ENCODE measurements at places on chromosomes 6 and 20. TPM values are rescaled to one million over a fixed set of nuclear protein-coding genes. Genes with fewer than 3 reads are reported as not detected.

DNA sequence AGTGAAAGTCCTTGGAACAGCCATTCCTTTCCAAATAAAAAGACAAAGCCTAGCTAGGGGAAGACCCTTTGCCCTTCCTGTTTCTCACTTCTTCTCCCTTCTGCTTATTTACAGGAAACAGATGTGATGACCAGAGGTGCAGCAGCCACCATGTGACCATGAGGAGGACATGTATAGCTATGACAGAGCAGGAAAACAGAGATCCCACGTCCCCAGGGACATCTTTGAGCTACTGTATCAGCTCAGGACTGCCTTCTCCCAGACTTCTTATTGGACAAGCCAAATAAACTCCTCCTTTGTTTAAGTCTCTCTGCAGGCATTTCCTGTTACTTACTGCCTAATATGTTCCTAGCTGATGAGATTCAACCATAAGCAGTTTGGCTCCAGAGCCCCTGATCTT lies 133.1 kb upstream of the MLN start:
- no peaks in the 10 kb centered on the region for H3K36me3 ChIP-seq
- no peak overlapping the region for H3K4me3 ChIP-seq
- DNase-seq = no peak
- peaks cover 6% of the 10 kb centered on the region for H3K4me1 ChIP-seq
- H3K27me3 ChIP-seq = peaks cover 11% of the 10 kb centered on the region
- H3K27ac ChIP-seq = no peak overlapping the region

DNA sequence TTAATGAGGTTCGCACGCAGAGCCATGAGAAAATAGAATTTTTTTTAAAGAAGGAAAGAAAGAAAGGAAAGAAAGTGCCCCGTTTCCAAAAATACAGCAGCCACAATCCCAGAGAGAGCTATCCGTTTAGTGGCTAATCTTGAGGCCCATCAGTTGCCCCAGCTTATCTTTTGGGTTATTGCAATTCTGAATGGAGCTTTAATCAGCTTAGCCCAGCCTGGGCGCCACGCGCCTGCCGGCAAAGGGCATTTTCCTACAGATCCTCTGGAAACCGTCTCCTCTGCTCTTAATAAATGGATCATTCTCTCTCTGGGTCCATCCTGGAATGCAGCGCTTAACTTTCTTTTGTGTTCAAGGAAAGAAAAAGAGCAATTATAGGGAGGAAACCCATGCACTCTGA lies 413.3 kb downstream of the MAFB start:
- H3K4me1 ChIP-seq = no peaks in the 10 kb centered on the region
- H3K36me3 ChIP-seq = no peaks in the 10 kb centered on the region
- H3K27ac ChIP-seq = no peak overlapping the region
- DNase-seq = no peak
- H3K27me3 ChIP-seq = peaks cover 4% of the 10 kb centered on the region

- DNase-seq = no peak
- peaks cover 3% of the 10 kb centered on the region for H3K27me3 ChIP-seq
- H3K4me1 ChIP-seq = peaks cover 69% of the 10 kb centered on the region
- H3K36me3 ChIP-seq = no peaks in the 10 kb centered on the region
- no peak overlapping the region for H3K27ac ChIP-seq
These were observed 35.1 kb downstream of the MAP3K5 start for GRCh38 chr6:136757150-136757549.

The NQO2 gene
- polyA plus RNA-seq = 67.9 TPM

- no peak overlapping the region for H3K27ac ChIP-seq
- peaks cover 5% of the 10 kb centered on the region for H3K36me3 ChIP-seq
- no peaks in the 10 kb centered on the region for H3K4me1 ChIP-seq
- DNase-seq = no peak
- no peak overlapping the region for H3K4me3 ChIP-seq
These were observed 167.4 kb upstream of the LRFN2 start for GRCh38 chr6:40754461-40755045.

The MCCD1 gene
- polyA plus RNA-seq = not detected

- H3K27me3 ChIP-seq = peaks cover 1% of the 10 kb centered on the region
- no peaks in the 10 kb centered on the region for H3K36me3 ChIP-seq
- no peak overlapping the region for H3K27ac ChIP-seq
- H3K4me1 ChIP-seq = no peaks in the 10 kb centered on the region
- no peak overlapping the region for H3K4me3 ChIP-seq
- DNase-seq = no peak
These were observed 100.5 kb downstream of the ERMARD start for GRCh38 chr6:169851641-169852503.

The TAP2 gene
- polyA plus RNA-seq = 67.6 TPM

GRCh38 chr6:151276112-151276740 lies 36.5 kb downstream of the AKAP12 start:
- H3K27ac ChIP-seq = no peak overlapping the region
- H3K36me3 ChIP-seq = no peaks in the 10 kb centered on the region
- peaks cover 13% of the 10 kb centered on the region for H3K27me3 ChIP-seq
- DNase-seq = no peak

The RREB1 gene
- 4.5 TPM for polyA plus RNA-seq

Data from immature natural killer cell (primary cell).